ENCODE measurements at places on chromosomes 7 and 10. TPM values are rescaled to one million over a fixed set of nuclear protein-coding genes. Genes with fewer than 3 reads are reported as not detected.

Gene CALD1
- total RNA-seq, result 343 TPM

Gene GPR22
- 0.98 TPM for total RNA-seq

DNA sequence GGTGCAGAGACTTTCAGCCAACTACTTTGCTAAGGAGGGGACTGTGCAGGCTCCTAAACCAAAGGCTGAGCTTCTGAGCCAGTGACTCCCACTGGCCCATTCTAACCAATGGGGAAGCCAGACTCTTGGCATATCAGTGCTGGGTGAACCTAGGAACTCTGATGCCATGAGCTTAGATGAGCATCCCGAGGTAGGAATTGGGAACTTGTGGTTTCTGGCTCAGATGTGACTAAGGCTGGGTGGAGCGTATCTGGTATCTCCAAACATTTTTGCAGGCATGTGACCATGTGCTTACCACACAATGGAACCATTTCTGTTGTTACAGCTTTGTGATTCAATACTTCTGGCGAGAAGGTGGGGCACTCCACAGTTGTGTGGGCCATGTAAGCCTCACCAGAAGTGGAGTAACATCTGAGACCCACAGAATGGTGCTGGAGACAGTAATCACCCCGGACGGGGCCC is 2.5 kb upstream of the AVPI1 start:
- H3K4me1 ChIP-seq, result peaks cover 52% of the 10 kb centered on the region
- peak overlapping the region; percentile 96 for H3K27ac ChIP-seq
- no peak for DNase-seq
- no peak overlapping the region for H3K4me3 ChIP-seq

GRCh38 chr10:44261296-44261695 is 123.6 kb downstream of the CXCL12 start:
- peaks cover 45% of the 10 kb centered on the region for H3K4me1 ChIP-seq
- H3K4me3 ChIP-seq, result no peak overlapping the region
- no peaks in the 10 kb centered on the region for H3K36me3 ChIP-seq
- peak overlapping the region; percentile 56 for H3K27ac ChIP-seq
- H3K27me3 ChIP-seq, result no peaks in the 10 kb centered on the region

Gene IQUB
- 0.98 TPM for total RNA-seq

Gene IQCE
- 5.2 TPM for total RNA-seq

Gene FGL2
- 7.4 TPM for total RNA-seq

GRCh38 chr7:1320616-1321240 is 88.1 kb downstream of the UNCX start:
- no peak for DNase-seq
- H3K4me3 ChIP-seq, result no peak overlapping the region
- no peaks in the 10 kb centered on the region for H3K36me3 ChIP-seq
- H3K27me3 ChIP-seq, result no peaks in the 10 kb centered on the region
- no peaks in the 10 kb centered on the region for H3K4me1 ChIP-seq
- no peak overlapping the region for H3K27ac ChIP-seq

Gene SVIL
- total RNA-seq, result 111 TPM

Gene OR2A5
- not detected for total RNA-seq

GRCh38 chr10:24467136-24467535 is 256.6 kb downstream of the ARHGAP21 start:
- H3K27me3 ChIP-seq, result no peaks in the 10 kb centered on the region
- H3K36me3 ChIP-seq, result no peaks in the 10 kb centered on the region
- H3K4me3 ChIP-seq, result no peak overlapping the region
- H3K4me1 ChIP-seq, result peaks cover 42% of the 10 kb centered on the region

Gene WEE2
- total RNA-seq, result not detected

Gene NEBL
- 55.2 TPM for total RNA-seq

Gene BRAF
- 52.8 TPM for total RNA-seq

DNA sequence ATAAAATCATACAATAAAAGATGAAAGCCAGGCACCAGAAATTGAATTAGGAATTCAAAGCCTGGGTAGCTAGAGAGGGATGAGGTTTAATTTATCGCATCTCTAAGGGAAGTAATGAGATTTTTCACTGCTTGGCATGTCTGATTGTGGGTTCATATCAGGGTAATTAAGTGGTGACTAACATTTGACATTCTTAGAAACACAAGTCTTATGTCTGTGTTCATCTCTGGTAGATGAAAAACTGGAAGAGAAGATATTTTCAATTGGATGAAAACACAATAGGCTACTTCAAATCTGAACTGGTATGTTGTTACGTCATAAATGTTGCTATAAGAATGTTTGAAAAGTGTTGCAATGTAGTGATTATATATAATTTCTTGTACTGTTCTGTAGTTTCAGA is 36.8 kb upstream of the ARMS2 start:
- no peaks in the 10 kb centered on the region for H3K27me3 ChIP-seq
- peaks cover 28% of the 10 kb centered on the region for H3K36me3 ChIP-seq
- no peak overlapping the region for H3K4me3 ChIP-seq
- H3K27ac ChIP-seq, result no peak overlapping the region

- H3K36me3 ChIP-seq, result no peaks in the 10 kb centered on the region
- peak overlapping the region; percentile 97 for H3K27ac ChIP-seq
- H3K27me3 ChIP-seq, result no peaks in the 10 kb centered on the region
- H3K4me3 ChIP-seq, result peak overlapping the region; percentile 71
- DNase-seq, result peak; percentile 99
- H3K4me1 ChIP-seq, result peaks cover 33% of the 10 kb centered on the region
Measured at GRCh38 chr10:31759799-31760626, 168.6 kb downstream of the ARHGAP12 start.

DNA sequence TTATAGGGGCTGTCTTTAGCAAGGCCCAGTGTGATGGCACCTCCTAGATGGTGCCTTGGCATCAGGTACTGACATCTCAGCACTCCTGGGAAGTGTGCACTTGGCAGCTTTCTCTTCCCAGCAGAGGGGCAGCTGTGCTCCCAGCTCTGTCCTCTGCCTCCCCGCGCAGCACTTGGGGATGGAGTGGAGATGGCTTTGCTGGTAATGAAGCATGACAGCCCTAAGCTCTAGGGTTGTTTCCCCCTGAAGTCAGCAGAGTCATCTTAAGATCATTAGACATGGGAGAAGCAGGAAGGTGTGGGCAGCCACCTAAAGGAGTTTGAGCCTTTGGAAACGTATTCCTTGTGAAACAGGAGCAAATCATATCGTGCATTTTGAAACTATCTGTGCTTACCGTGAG is 46.7 kb downstream of the HTRA1 start:
- no peaks in the 10 kb centered on the region for H3K27me3 ChIP-seq
- no peak for DNase-seq
- no peak overlapping the region for H3K4me3 ChIP-seq
- H3K27ac ChIP-seq, result no peak overlapping the region
- H3K36me3 ChIP-seq, result peaks cover 38% of the 10 kb centered on the region

Gene AGAP9
- total RNA-seq, result 10.1 TPM

GRCh38 chr10:13270877-13271551 is 28.9 kb downstream of the PHYH start:
- H3K4me1 ChIP-seq, result peaks cover 22% of the 10 kb centered on the region
- peak overlapping the region; percentile 39 for H3K27ac ChIP-seq
- no peak overlapping the region for H3K4me3 ChIP-seq
- no peaks in the 10 kb centered on the region for H3K36me3 ChIP-seq

GRCh38 chr7:70763961-70764691 is 367.8 kb upstream of the GALNT17 start:
- H3K36me3 ChIP-seq, result peaks cover 6% of the 10 kb centered on the region
- H3K4me3 ChIP-seq, result no peak overlapping the region
- DNase-seq, result no peak
- H3K27me3 ChIP-seq, result no peaks in the 10 kb centered on the region
- H3K4me1 ChIP-seq, result no peaks in the 10 kb centered on the region

Gene NKX1-2
- 0.98 TPM for total RNA-seq

Gene UCMA
- not detected for total RNA-seq

DNA sequence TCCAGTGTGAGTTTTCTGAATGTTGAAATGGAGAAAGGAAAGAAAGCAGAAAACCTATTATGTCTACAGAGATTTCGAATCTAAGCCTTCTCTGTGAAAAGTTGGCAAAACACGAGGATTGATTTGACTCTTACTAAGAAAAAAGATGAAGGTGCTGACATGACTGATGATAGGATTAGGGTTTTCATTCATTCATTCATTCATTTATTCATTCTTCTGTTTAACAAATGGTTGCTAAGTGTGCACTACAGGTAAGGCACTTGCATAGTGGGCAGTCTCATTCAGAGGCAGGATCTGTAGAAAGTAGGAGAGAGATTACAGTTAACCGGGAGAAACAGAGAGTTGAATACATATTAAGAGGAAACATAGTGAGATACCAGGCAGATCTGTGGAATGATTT is 137.1 kb downstream of the ZNF365 start:
- no peak overlapping the region for H3K4me3 ChIP-seq
- H3K27ac ChIP-seq, result no peak overlapping the region
- DNase-seq, result no peak
- H3K36me3 ChIP-seq, result no peaks in the 10 kb centered on the region
- H3K4me1 ChIP-seq, result no peaks in the 10 kb centered on the region

GRCh38 chr7:130114374-130114773 is 44.0 kb downstream of the KLHDC10 start:
- H3K4me1 ChIP-seq, result no peaks in the 10 kb centered on the region
- no peak for DNase-seq
- H3K27me3 ChIP-seq, result no peaks in the 10 kb centered on the region
- H3K27ac ChIP-seq, result no peak overlapping the region

DNA sequence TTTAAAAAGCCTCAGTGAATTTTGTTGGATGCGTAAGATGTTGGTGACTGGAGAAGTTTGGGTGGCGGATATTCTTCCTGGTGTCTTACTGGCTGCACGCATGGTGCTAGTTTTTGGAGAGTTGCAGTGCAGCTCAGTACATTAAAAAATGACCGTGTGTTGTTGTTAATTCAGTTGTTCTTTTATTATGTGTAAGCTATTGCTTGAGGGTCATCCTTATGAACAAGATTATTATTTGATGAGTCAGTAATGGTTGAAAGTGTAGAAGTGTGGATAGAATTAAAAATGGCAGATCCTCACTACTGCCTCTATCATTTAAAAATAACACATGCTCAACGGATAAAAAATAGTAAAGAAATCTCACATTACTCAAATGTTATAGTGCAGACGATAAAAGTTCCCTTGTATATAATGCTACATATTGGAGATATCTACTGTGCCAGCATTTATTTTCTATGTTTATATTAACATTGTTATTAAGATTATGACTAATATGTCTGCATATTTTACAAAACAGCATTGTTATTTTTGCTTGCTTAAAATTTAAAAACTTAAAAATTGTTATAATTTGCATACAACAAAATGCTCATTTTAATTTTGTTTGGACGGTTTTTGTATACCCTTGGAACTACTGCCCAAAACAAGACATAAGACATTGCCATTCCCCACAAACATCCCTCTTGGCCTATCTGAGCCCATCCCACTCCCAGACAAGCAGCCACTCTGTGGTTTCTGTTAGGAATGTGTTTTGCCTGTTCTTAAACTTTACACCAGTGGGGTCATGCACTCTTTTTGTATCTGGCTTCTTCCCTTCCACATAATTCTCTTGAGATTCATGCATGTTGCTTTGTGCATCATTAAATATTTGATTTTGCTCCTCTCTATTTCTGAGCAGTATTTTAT is 142.0 kb downstream of the DOCK1 start:
- H3K36me3 ChIP-seq, result peaks cover 8% of the 10 kb centered on the region
- H3K4me3 ChIP-seq, result no peak overlapping the region
- no peak overlapping the region for H3K27ac ChIP-seq
- no peak for DNase-seq
- no peaks in the 10 kb centered on the region for H3K27me3 ChIP-seq

Gene NODAL
- total RNA-seq, result not detected

DNA sequence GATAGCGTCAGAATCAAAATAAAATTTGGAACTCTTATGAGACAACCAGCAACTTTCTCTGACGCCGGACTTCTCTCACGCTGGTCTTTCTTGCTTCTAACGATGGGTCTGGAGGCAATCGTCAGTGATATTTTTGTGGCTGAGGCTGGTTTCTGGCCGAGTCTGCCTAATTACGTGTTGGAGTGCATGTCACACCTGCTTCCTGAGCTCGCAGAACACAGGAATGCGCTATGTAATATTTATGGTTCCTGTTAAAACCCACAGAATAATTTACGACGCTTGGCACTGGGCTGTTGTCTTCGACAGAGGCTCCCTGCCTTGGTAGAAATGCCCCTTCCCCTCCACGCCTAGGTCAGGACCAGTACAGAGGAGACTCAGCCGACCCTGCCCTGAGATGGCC is 64.9 kb downstream of the NPTX2 start:
- no peaks in the 10 kb centered on the region for H3K4me1 ChIP-seq
- H3K4me3 ChIP-seq, result no peak overlapping the region
- H3K36me3 ChIP-seq, result no peaks in the 10 kb centered on the region
- no peak for DNase-seq

DNA sequence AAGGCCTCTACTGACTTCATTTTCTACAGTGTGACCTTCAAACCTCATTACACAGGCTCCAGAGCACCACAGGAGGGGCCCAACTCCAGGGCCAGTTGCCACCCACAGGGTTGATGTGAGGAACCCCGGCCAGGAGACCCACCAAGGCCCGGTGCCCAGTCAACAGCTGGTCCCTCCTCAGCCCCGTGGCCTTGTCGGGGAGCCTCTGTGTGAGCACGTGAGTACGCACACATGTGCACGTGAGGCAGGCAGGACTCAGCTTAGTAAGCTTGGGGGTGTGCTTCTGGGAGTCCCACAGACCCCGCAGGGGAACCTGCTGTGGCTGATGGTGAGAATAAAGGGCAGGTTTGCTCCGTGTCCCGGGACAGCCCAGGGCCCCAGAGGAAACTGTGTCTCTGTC is 104.5 kb downstream of the VIPR2 start:
- no peak overlapping the region for H3K4me3 ChIP-seq
- H3K27me3 ChIP-seq, result no peaks in the 10 kb centered on the region

- H3K27ac ChIP-seq, result peak overlapping the region; percentile 63
- H3K36me3 ChIP-seq, result no peaks in the 10 kb centered on the region
- peaks cover 23% of the 10 kb centered on the region for H3K4me1 ChIP-seq
- DNase-seq, result no peak
- no peaks in the 10 kb centered on the region for H3K27me3 ChIP-seq
Measured at GRCh38 chr10:114607358-114607998, 50.6 kb downstream of the ABLIM1 start.

DNA sequence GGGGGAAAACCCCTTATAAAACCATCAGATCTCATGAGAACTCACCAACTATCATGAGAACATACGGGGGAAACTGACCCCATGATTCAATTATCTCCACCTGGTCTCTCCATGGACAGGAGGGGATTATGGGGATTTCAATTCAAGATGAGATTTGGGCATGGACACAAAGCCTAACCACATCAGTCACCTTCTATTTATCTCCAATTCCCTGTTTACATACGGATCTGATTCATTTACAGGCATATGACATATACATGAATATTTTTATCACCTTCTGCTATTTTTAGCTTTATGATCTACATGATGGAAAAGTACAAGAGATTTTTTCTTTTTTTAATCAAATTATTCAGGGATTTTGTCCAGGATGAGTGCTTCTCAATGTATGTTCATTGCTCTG is 944.5 kb downstream of the REEP3 start:
- H3K4me1 ChIP-seq, result no peaks in the 10 kb centered on the region
- H3K36me3 ChIP-seq, result no peaks in the 10 kb centered on the region
- no peak overlapping the region for H3K4me3 ChIP-seq
- H3K27ac ChIP-seq, result no peak overlapping the region
- no peaks in the 10 kb centered on the region for H3K27me3 ChIP-seq

DNA sequence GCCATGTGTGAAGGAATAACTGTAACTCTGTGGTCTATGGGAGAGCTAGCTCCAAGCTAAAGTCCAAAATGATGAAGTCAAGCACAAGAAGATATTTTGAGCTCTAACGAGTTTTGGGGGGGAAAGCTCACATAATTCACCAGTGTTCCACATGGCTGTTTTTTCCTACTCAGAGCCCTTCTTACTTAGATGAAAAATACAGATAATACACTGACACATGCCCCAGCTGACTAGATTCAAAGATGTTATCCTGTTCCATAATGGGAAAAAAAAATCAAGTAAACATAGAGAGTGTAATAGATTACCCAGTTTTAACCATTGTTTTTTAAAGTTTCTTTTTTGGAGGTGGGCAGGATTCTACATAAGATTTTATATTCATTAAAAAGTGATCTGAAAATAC is 86.6 kb downstream of the PRLHR start:
- H3K4me1 ChIP-seq, result no peaks in the 10 kb centered on the region
- H3K4me3 ChIP-seq, result no peak overlapping the region
- no peaks in the 10 kb centered on the region for H3K27me3 ChIP-seq
- no peaks in the 10 kb centered on the region for H3K36me3 ChIP-seq
